ENCODE measurements at places on chromosomes 12 and 14.
A peak's percentile ranks its signal among the peaks of the same experiment; 100 is the strongest.

DNA sequence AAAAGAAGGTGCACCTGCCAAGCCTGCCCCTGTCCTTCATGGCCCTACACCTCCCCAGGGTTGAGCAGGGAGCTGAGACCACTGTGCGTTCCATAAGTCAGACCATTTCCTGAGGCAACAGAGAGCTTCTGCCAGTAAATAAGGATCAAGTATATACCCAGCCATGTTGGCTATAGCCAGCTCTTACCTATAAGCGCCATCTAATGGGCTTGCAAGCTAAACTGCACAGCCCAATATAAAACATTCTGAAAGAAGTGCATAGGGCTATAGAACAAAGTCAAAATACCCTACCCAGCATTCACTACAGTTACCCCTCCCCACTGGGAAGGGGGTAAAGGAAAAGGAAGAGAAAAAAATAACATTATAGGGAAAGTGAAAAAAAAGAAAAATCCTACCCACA lies 59.3 kb upstream of the SCAF11 start:
- DNase-seq = no peak

GRCh38 chr12:89469361-89469760 lies 55.2 kb downstream of the GALNT4 start:
- peak; percentile 21 for DNase-seq

- no peak for DNase-seq
Measured at GRCh38 chr14:53491256-53491883, 338.2 kb upstream of the DDHD1 start.

DNA sequence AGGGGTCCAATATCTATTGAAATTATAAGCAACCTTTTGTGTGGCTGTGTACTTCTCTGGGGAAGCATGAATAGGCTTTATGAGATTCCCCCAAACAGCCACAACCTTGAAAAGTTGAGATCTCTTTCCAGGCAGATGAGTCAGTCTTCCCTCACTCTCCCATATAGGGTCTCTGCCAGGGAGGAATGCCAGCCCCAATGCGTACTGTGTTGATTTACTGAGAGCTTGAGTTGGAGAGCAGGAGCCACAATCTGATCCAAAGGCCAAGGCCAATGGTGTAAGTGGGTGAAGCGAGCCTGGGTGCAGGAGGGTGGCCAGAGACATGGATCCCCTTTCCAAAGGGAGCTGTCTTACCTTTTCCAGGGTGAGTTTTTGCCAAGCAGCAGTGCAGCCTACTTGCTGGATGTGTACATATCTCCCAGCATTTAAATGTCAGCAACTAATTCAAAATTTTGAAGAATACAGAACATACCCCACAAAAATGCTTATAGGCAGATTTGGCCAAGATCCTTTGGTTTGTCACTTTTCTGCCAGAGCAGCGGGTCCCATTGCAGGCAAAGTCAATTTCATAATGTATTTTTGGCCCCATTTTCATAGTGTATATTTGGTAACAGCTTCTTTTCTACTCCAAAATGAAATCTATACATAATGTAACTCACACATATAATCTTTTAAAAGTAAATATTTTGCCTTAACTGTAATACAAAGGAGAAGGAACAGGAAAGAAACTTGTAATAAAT lies 88.2 kb downstream of the TBC1D30 start:
- no peak for DNase-seq

DNA sequence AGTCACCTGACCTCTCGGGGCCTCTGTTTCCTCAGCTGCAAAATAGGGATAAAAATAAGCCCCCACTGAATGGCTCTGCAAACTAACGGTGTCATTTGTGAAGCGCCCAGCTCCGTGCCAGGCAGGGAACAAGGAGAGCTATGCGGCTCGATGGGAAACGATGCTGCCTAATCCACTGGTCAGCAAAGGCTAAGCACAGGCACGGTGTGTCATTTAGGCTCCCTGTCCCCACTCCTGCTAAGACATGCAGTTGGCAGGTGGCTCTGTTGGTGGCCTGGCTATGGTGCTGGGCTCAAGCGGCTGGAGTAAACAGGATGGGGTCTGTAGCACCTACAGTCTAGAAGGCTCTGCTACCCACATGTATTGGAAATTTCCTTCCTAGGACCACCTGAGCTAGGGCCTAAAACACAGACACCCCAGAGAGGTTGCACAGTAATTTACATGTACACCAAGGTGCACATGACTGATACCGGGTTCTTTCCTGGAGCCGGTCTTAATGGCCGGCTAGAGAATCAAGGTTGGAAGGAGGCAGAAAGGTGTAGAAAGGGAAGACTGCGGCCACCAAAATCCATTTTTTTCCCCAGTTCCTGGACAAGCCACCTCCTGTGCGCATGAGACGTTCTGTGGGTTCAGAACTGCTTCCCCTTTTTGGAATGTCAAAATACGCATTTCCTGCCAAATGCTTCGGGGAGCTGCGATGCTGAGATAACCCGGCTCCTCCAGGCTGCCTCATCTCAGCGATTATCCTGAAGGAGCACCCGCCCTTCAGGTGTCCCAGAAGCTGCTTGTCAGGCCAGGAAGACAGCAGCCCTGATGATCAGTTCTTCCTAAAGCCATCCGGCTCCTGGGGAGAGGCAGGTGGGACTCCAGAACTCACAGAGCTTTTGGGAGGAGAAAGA lies 1.0 kb downstream of the CACNA2D4 start:
- no peak for DNase-seq

DNA sequence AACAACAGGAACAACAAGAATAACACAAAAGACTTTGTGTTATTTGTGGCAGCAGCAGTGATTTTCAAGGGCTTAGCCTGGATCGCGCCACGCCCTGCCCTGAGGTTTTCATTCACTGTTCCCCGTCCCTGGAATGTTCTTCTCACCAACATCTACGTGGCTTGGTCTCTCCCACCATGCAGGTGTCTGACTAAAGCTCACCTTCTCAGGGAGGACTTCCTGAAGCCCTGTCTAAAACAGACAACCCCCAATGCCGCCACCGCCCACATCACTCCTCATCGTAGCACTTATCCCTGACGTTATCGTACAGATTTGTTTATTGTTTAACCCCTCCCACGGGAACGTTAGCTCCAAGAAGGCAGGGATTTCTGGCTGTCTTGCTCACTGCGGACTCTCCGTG lies 40.4 kb downstream of the P2RX4 start:
- no peak for DNase-seq

- DNase-seq = peak; percentile 42
Measured at GRCh38 chr12:95998611-95999286, 2.6 kb upstream of the HAL start.

GRCh38 chr12:8822298-8822697 lies at the start of gene A2ML1:
TSS of gene A2ML1 (plus strand) at chr12:8822621. CDS start at chr12:8822652, 31 bp downstream.
- DNase-seq = no peak

DNA sequence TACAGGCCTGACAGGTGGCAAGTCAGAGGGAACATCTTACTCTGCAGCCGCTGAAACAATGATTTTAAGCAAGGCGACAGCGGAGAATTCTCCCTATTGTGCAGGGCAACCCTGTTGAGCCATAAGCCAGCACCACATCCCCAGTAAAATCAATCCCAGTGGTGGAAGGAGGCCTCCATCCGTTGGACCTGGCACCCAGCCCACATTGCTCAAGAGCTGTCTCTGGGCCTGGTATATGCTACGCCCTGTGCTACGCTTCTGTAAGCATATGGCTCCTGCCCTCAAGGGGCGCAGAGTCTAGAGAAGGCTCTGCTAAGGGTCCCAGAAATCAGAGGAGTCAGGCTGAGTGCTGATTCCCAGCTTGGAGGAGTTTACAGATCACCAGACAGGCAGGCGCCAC lies 265.5 kb downstream of the CACNA1C start:
- DNase-seq = no peak

DNA sequence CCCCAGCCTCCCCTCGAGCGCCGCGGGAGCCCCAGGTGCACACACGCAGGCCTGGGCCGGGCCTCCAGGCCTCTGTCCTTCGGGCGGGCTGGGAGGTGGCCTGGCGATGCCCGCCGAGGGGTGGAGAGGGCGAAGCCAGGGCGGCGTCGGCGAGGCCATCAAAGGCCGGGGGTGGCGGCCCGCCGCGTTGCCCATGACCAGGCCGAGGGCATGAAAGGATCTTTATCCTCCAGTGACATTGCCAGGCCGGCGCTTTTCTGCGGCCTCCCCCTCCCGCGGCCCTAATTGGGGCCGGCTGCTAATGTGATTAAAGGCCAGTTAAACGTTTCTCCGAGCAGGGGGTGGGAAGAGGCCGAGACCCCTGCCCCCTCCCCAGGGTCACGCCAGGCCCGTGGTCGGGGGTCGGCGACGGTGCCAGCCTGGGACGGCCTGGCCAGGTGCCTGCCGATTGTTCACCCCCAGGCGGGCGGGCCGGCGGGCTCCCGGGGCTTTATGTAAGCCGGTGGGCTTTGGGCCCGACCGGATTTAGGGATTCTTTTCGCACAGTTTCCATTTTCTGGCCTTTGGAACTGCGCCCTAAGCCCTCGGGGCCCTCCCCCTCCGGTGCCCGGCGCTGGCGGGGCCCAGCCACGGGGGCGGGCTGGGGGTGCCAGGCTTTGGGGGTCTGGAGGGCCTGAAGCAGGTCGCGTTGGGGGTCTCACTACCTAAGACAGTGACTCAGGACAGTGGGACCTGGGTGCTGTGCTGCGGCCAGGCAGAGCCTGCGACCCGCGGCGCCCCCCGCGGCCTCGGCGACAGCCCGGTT lies 103.2 kb upstream of the DIO3 start:
- no peak for DNase-seq

- DNase-seq = no peak
Measured at GRCh38 chr12:25256005-25256404, 5.3 kb upstream of the KRAS start.

GRCh38 chr12:132489602-132490266 lies at the start of gene FBRSL1:
TSS of gene FBRSL1 (plus strand) at chr12:132490151.
- peak; percentile 100 for DNase-seq

DNA sequence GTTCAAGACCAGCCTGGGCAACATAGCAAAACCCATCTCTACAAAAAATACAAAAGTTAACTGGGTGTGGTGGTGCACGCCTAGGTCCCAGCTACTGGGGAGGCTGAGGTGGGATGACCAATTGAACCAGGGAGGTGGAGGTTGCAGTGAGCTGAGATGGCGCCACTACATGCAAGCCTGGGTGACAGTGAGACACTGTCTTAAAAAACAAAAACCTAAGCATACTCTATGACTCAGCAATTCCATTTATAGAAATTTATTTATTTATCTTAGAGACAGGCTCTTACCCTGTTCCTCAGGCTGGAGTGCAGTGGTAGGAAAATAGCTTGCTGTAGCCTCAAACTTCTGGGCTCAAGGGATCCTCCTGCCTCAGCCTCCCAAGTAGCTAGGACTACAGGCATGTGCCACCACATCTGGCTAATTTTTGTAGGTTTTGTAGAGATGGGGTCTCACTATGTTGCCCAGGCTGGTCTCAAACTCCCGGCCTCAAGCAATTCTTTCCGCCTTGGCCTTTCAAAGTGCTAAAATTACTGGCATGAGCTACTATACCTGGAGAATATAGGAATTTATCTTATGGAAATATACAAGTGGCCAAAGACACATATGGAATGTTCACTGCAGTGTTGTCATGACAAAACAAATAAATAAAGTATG lies 43.3 kb downstream of the NCKAP5L start:
- no peak for DNase-seq

GRCh38 chr14:72443256-72443655 lies 450.6 kb downstream of the DPF3 start:
- DNase-seq = no peak

- DNase-seq = no peak
Measured at GRCh38 chr12:93430280-93430679, 11.5 kb downstream of the UBE2N start.

- no peak for DNase-seq
Measured at GRCh38 chr12:53952335-53952694, 2.4 kb upstream of the HOXC12 start.

DNA sequence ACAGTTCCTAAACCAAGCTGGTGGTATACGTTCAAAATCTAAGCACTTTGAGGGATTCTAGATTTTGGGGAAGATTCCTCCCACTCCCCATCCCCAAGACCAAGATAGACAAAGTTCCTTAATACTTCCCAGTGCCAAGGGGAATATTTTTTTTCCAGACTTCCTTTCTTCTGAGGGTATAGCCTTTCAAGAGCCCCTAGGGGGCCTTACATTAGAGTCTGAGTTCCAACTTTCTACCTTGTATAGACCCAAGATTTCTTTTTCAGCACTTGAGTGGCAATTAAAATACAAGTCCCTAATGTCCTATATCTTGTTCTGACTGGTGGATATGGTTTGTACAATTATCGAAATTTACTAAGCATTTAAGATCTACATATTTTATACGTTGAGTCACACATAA lies 28.7 kb upstream of the SOS2 start:
- no peak for DNase-seq

GRCh38 chr14:95330591-95331370 lies 11.1 kb upstream of the CLMN start:
- no peak for DNase-seq

GRCh38 chr12:32062881-32063280 lies 43.8 kb upstream of the BICD1 start:
- no peak for DNase-seq

DNA sequence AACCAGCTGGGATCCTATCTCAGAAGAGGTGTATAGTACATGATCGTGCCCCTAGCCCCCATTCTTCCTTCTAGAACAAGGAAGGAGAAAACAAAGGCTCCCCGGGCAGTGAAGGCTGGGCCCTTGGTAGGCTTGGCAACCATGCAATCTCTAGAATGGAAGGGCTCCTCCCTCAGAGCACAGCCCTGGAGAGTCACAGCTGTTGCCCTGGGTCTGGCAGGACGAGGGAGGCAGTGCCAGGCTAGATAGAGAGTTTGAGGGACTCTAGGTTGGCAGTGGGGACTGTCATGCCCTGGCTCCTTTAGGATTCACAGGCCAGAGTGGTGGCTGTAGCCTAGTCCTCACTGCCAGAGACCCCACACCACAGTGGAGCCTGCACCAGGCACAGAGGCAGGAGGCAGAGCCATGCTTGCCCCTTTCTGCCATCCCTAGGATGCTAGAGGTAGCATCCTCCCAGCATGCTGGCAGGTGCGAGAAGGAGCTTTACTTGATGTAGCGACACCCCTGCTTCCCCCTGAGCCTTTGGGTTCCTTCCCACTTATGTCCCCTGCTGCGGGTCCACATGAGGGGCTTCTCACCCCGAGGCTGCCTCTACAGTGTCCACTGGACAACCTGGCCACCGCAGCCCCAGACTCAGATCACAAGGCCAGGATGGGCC lies 33.4 kb upstream of the CIPC start:
- DNase-seq = no peak

DNA sequence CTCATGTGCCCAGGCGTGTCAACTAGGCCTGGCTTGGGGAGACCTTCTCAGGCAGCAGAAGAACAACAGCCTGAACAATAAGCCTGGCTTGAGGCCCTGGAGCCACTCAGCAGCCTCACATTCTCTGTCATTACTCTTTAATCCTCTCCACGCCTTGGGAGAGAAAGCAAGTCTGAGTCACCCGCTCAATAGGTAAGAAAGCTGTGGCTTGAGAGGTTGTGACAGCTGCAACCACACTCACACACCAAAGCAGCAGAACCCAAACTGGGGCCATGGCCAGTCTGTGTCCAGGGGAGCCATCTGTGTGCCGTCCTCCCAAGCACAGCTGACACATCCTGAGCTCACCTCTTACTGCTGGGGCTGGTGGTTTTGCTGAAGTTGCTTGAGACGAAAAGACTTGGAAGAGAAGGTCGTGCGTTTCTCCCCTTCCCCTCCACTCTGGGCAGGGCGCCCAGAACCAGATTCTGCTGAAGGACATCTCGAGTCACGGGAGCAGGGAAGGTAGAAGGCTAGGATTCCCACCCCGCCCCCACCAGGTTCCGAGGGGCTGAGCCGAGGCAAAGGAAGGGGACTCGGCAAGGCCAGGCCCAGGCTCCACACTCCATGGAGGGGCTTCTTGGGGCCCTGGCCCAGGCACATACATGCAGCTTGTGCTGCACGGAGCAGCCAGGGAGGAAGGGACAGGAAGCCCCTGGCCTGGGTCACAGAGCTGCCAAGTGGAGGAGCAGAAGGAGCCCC lies 5.5 kb downstream of the TMEM63C start:
- DNase-seq = no peak

Measured in GM19239 (cell line).